ENCODE measurements at places on chromosomes 5 and 9. TPM values are rescaled to one million over a fixed set of nuclear protein-coding genes. Genes with fewer than 3 reads are reported as not detected.

Gene DND1
- total RNA-seq = 0.80 TPM

Gene PRDM9
- not detected for total RNA-seq

Gene PAIP1
- 51.9 TPM for total RNA-seq

Gene MYOZ3
- total RNA-seq = not detected

DNA sequence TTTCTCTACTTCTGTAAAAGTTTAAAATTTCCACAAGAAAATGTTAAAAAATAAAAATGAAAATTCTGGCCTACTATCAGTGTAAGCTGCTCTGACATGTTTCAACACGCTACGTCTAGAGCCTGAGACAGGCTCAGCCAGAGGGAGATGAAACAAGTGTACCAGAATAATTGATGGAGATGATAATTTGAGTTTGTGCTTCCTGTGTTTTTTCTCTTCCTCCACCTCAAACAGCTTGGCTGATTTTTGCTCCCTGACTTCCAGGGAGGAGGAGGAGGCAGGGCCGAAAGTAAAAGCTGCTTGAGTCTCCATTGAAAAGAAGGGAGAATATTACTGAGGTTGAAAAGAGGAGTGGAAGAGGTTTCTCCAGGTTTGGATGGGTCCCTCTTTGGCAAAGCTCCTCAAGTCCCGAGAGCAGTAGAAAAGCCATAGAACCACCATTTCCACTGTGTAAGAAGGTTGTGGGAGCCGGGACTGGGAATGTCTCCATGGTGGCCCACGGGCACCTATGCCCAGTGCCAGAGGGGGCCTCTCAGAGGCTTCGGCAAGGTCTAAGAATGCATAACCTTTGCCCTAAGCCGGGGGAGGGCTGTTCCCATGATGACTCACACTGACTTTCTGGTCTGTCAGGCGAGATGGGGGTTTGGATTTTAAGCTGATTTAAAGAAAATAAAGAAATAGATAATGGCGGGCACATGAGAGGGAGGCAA, 95.1 kb downstream of the HRH2 start:
- no peak for DNase-seq

DNA sequence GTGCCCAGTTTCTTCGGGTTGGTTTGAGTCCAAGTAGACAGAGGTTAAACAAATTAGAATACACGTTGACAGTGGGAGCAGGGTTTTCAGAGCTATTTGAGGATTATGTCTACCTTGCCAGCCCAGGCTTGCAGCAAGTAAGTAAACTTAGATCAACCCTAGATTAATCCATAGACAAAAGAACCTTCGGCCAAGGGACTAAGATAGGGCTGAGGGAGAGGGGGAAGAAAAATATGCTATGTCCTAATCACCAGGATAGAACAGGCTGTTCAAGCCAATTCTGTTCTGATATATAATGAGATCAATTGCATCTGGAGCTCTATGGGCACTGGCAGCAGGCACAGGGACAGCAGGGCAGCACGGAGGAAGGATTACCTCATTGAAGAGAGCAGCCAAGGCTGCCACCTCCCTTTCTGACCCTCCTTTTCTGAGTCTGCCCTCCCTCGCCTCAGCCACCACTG, 377.7 kb downstream of the PIK3R1 start:
- no peak for DNase-seq

DNA sequence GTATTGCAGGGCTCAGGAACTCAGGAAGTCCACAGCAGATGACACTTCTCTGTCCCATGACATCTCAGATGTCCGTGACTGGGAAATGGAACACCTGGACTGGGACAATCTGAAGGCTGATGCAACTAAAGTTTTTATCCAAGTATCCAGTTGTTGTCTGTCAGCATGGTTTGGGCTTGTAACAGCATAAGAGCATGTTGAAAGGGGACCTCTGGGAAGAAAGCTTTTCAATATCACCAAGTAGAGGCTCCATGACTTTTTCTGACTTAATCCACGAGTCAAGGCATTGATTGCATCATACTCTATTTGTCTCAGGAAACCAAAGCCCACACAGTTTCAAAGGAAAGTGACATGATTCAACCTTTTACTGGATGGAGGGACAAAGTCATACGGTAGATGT, 807.7 kb downstream of the MTRR start:
- no peak for DNase-seq

GRCh38 chr9:35918780-35919179, 9.5 kb downstream of the SPAAR start:
- no peak for DNase-seq

GRCh38 chr5:30698217-30698616, 495.3 kb upstream of the CDH6 start:
- no peak for DNase-seq

DNA sequence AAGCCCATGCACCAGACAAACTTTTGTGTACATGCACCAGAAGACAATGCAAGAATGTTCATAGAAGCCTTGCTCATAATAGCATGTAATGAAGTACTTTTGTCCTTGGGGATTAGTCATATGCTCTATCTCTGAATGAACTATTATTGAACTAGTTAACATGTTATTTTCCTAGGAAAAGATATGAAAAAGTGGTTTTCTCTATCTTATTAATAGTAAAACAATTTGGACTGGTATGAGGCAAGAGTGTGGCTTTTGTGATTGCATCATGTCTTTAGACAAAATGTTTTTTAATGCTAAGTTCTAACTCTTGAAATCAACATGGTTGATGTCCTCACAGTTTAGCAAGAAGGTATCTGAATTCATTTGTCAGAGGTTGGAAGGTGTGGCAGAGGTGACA, 55.7 kb upstream of the SPDL1 start:
- DNase-seq = no peak

DNA sequence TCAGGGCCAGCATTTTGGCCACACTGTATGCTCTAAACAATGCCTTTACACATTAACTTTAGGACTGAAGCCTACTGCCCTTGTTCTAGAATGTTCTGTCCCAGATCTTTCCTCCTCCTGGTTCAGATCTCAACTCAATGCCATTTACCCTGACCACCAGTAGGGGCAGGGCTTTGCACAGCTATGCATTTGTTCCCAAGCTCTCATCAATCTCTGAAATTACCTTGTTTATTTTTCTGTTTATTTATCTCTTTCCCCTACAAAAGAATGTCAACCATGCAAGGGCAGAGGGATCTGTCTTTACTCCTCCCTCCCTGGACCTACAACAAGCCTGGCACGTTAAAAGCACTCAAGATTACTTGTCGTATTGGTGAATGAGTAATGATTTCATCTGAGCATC, 612.9 kb downstream of the BNC2 start:
- no peak for DNase-seq

- no peak for DNase-seq
Observed at GRCh38 chr9:122349201-122349600, 21.6 kb upstream of the PTGS1 start.

DNA sequence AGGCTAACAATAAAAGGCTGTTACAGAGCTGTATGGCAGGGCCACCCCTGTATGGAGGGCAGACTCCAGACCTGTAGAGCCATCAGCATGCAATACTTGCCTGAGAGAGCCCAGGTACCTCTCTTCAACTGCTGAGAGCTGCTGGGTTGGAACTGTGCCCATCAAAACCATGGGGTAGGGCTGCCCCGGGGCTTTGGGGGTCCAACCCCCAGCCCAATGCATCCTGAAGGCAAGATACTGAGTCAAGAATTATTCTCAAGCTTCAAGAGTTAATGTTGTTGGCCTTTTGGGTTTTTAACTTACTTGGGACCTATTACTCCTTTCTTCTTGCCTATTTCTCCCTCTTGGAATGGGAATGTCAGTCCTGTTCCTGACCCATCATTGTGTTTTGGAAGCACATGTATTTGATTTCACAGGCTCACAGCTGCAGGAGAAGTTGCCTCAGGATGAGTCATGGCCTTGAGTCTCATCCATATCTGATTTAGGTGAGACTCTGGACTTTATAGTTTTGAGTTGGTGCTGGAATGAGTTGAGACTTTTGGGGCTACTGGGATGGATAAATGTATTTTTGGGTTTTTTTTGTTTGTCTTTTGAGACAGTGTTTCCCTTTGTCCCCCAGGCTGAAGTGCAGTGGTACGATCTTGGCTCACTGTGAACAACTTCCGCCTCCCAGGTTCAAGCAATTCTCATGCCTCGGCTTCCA, 21.0 kb upstream of the CDK7 start:
- DNase-seq = no peak

- no peak for DNase-seq
Observed at GRCh38 chr5:140365941-140366340, 5.9 kb downstream of the SLC4A9 start.

DNA sequence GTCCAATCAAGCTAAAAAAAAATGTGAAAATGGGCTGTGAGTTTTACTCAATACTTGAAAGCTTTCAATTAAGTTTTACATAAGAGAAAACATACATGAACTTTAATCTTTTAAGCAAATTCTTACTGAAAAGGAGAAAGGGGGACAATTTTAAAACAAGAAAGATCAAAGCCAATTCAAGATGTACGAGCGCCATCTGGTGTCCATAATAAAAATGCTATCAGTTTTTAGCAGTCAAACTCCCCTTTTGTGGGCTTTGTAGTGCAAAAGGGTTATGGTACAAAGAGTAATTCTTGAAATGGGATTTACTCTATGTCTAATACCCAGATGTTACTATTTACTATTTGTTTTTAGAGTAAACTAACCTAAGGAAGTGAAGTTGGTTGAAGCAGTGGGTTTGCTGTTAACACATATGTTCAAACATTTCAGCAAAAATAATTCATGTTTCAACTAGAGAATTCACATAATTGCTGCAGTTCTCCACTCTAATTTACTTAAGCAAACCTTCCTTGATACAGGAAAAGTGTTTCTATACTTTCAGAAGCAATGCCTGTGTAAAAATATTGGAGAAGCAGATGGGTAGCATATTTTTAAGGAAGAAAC, 228.2 kb upstream of the TYRP1 start:
- DNase-seq = no peak

GRCh38 chr9:131094622-131095021, 1.7 kb upstream of the AIF1L start:
- peak; percentile 90 for DNase-seq

- peak; percentile 81 for DNase-seq
Observed at GRCh38 chr9:35096035-35096849, at the start of gene PIGO. TSS of gene PIGO (minus strand) at chr9:35096591. CDS start at chr9:35095565, 1,026 bp downstream.
